Sigmoid colon (tissue), 7 donors: ENCODE measurements at places on chromosomes 16 and 17.

DNA sequence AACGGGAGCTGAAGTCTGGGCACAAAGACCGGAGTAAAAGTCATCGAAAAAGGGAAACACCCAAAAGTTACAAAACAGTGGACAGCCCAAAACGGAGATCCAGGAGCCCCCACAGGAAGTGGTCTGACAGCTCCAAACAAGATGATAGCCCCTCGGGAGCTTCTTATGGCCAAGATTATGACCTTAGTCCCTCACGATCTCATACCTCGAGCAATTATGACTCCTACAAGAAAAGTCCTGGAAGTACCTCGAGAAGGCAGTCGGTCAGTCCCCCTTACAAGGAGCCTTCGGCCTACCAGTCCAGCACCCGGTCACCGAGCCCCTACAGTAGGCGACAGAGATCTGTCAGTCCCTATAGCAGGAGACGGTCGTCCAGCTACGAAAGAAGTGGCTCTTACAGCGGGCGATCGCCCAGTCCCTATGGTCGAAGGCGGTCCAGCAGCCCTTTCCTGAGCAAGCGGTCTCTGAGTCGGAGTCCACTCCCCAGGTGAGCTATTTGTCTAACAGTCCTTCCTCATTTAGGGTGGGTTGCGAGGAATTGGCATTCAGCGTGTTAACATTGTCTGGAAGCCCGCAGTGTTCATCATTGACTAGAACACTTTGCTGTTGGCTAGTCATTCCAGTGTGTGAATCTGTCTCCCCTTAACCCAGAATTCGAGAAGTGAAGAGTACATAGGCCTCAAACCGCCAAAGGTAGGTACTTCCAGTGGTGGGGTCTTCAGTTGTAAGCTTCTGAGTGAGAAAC, 1.5 kb downstream of the CDK12 start:
- peak; percentile 66 for DNase-seq

- DNase-seq: peak; percentile 76
These were observed at the start of gene LIMD2 for GRCh38 chr17:63699638-63700527. TSS of gene LIMD2 (minus strand) at chr17:63700125. CDS start at chr17:63699298, 827 bp downstream.

GRCh38 chr16:3138823-3139426, 4.1 kb downstream of the ZNF213 start:
- no peak for DNase-seq

DNA sequence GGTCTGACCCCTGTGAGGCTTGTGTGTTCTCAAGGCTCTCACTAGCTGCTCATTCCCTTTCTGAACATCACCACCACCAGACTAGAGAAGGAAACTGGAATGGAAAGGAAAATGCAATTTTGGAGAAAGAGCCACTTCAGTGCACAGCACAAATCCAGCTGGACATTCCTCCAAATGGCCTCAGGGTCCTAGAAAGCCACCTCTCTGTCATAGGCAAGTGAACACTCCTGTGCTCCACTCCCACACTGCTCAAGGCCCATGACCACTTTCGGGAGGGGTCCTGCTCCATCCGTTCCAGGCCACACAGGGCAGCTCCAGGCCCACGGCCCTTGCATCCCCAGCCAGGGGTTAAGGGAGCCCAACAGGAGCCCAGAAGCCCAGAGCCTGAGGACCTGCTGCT, 2.6 kb downstream of the LRRC75A start:
- no peak for DNase-seq

DNA sequence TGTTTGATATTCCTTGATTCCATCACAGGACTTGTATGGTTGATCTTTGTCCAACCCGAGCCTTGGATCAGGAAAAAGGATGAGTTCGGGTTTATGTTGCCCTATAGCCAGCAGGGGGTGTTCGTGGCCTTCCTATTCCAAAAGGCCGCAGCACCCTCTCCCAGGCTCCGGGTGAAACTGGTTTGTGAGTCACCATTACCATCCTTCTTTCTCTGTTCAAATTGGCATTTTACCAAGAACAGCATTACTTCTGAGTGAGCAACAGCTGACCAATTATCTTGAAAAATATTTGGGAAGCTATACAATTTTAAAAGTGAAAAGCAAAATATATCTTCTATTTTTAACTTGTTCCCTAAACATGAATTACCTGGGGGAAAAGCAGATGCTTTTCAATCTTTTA, 24.3 kb upstream of the KRT20 start:
- peak; percentile 89 for DNase-seq

DNA sequence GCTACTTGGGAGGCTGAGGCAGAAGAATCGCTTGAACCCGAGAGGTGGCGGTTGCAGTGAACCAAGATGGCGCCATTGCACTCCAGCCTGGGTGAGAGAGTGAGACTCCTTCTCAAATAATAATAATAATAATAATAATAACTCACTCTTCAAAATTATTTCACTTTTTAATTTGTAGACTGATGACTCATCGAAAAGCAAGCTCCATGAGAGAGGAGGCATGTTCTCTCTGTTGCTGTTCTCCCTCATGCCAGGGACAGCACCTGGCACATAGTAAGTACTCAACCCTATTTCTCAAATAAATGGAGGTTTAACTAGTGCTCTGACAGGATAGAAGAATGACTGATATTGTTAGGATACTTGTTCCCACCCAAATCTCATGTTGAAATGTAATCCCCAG, 265.3 kb downstream of the CEP112 start:
- no peak for DNase-seq

DNA sequence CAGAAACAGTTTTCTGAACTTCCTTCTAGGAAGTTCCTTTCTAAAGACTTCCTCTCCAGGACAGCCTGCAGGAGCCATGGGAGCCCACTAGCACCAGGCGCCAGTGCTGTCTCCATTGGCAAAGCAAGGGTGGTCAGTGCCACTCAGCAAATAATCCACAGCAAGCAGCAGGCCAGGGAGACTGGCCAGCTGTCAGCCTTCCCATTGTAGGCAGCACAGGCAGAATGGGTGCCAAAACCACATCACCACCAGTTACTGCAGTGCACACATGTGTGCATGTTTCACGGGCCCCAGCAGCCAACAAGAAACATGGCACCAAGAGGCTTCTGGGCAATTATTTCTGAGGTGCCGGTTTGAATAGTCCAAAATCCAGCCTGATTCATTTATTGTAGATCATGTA, 26.7 kb downstream of the DNASE1 start:
- DNase-seq: no peak
